Chondrocyte (in vitro differentiated cells): ENCODE measurements at places on chromosomes 5 and 9. TPM values are rescaled to one million over a fixed set of nuclear protein-coding genes. Genes with fewer than 3 reads are reported as not detected.

The MAP1B gene
- 316 to 411 TPM (median 409 TPM) in 3 replicates for total RNA-seq

The NFIB gene
- total RNA-seq: 28.2 to 66.3 TPM (median 63.1 TPM) in 3 replicates

The NCS1 gene
- 50.0 to 59.5 TPM (median 56.6 TPM) in 3 replicates for total RNA-seq

The IRX4 gene
- not detected in 3 replicates for total RNA-seq

The CETN3 gene
- total RNA-seq: 13.6 to 20.3 TPM (median 13.9 TPM) in 3 replicates

The FBN2 gene
- total RNA-seq: 303 to 524 TPM (median 311 TPM) in 3 replicates

The TYRP1 gene
- 0.10 to 0.28 TPM in 2 of 3 replicates, not detected in the other for total RNA-seq

The GADD45G gene
- total RNA-seq: 1.5 to 4.6 TPM (median 3.2 TPM) in 3 replicates

The PCDHB9 gene
- total RNA-seq: 3.1 to 4.8 TPM (median 3.7 TPM) in 3 replicates

- no peaks in the 10 kb centered on the region for H3K27me3 ChIP-seq
- DNase-seq: no peak
- no peaks in the 10 kb centered on the region for H3K36me3 ChIP-seq
- H3K4me3 ChIP-seq: no peak overlapping the region
- H3K4me1 ChIP-seq: peaks cover 28% of the 10 kb centered on the region
Measured at GRCh38 chr5:72633041-72633445, 125.8 kb upstream of the ZNF366 start.

DNA sequence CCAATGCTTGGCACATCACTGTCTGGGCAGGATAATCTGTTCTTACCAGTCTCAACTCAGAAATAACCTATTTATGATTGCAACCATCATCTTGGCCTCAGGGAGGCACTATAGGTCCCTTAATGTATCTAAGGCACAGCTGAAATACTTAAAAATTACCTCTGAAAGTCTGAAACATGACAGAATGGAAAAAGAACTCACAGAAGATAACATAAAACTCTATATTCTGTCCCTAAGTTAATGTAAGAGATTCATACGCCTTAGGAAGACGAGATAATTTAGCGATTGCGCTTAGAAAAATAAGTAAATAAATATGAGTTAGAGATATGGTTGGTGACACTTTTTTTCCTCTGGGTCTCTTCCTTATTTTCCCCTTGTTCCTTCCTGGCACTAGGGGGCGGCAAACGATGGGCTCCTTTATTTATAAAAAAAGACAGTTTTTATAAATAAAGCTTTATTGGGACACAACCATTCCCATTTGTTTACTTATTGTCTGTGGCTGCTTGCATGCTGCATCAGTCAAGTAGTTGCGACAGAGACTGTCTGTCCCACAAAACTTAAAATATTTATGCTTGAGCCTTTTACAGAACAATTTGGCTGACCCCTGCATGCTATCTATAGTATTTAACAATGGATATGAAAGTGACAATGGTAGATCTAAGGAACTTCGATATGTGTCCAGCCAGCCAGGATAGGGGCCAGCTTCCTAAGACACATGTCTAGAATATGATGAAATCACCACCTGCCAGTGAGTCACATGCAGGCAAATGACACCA lies 79.6 kb downstream of the PDE4D start:
- H3K27me3 ChIP-seq: peaks cover 3% of the 10 kb centered on the region
- no peaks in the 10 kb centered on the region for H3K36me3 ChIP-seq
- H3K27ac ChIP-seq: no peak overlapping the region
- no peak for DNase-seq

DNA sequence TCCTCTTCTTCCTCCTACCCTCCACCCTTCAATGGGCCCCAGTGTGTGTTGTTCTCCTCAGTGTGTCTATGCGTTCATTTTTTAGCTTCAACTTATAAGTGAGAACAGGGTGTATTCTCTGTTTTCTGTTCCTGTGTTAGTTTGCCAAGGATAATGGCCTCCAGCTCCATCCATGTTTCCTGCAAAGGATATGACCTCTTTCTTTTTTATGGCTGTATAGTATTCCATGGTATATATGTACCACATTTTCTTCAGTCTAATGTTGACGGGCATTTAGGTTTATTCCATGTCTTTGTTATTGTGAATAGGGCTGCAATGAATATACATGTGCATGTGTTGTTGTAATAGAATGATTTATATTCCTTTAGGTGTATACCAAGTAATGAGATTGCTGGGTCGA lies 634.9 kb upstream of the SEMA6A start:
- H3K36me3 ChIP-seq: no peaks in the 10 kb centered on the region
- no peaks in the 10 kb centered on the region for H3K27me3 ChIP-seq
- H3K27ac ChIP-seq: no peak overlapping the region
- H3K4me3 ChIP-seq: no peak overlapping the region
- H3K4me1 ChIP-seq: peaks cover 11% of the 10 kb centered on the region
- DNase-seq: no peak

- H3K27ac ChIP-seq: no peak overlapping the region
- H3K4me3 ChIP-seq: no peak overlapping the region
- no peak for DNase-seq
- H3K36me3 ChIP-seq: peaks cover 1% of the 10 kb centered on the region
- no peaks in the 10 kb centered on the region for H3K4me1 ChIP-seq
Measured at GRCh38 chr9:138075961-138076649, 198.5 kb downstream of the CACNA1B start.

DNA sequence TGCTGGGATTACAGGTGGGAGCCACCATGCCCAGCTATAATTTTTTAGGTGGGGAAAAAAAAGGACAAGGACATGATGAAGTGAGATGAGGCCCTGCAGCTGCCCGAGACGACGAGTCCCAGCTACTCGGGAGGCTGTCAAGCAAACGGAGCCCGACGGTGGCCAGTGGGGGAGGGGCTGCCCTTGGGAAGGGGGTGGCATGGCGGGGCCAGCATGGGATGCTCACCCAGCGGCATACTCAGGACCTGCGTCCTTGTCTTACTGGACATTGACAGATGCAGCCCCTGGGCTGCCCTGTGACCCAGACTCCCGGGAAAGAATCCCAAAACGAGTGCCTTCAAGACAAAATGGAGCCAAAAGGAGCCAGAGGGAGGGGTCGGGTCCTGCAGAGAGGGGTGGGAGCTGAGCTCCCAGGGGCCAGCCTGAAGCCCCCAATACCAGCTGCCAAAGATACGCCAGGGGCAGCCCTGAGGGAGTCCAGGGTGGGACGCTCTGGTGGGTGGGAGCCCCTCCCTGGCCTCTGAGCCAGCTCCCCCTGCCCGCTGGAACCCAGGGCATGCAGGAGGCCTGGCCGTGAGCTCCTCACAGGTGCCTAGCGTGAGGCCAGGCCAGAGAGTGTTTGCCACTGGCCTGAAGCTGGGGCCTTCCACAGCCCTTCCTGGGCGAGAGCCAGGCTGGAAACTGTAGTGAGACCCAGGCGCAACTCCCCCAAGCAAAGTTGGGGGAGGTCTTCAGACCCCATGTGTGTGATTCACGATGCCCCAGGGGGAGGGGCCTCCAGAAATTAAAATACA lies 15.7 kb downstream of the CCDC187 start:
- no peak overlapping the region for H3K27ac ChIP-seq
- DNase-seq: no peak
- H3K4me1 ChIP-seq: peaks cover 4% of the 10 kb centered on the region
- H3K36me3 ChIP-seq: no peaks in the 10 kb centered on the region
- peaks cover 26% of the 10 kb centered on the region for H3K27me3 ChIP-seq

DNA sequence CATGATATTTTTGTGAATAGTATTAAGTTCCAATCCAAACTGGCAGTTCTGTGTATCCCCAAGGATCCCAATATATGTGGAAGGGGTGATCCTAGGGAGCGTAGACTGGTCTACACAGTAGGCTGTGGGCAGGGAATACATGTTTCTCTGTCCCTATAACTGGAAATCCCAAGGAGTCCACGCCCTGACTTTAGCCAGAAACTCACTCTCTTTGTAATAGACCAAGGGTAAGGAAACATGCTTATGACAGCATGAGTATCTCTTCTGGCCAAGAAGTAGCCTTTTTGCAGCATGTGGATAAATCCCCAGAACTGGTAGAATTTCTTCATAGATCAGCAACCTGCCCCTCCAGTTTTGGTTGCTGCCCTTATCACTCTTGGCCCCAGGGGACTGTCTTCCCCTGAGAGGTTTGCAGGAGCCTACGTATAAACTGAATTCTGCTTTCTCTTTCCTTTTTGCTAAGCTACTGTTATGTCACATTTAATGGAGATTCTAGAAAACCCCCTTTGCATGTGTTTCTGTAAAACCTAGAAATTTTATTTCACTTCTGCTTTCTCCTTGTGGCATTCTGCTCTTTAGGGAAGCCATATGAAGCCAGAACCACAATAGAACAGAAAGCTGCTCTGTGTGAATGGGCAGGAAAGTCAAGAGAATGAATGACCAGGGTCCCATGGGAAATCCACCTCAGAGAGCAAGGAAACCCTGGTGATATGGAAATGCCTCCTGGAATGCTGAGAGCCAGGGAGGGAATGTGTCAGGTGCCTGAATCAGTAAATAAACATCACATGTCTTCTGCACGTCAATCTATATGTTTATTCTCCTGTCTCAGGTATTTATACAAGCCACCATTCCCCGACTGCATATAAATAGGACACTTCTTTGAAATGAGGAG lies 3.5 kb downstream of the IFNA2 start:
- H3K4me3 ChIP-seq: no peak overlapping the region
- H3K27me3 ChIP-seq: peaks cover 47% of the 10 kb centered on the region
- H3K36me3 ChIP-seq: no peaks in the 10 kb centered on the region
- no peak for DNase-seq
- H3K4me1 ChIP-seq: peaks cover 6% of the 10 kb centered on the region

DNA sequence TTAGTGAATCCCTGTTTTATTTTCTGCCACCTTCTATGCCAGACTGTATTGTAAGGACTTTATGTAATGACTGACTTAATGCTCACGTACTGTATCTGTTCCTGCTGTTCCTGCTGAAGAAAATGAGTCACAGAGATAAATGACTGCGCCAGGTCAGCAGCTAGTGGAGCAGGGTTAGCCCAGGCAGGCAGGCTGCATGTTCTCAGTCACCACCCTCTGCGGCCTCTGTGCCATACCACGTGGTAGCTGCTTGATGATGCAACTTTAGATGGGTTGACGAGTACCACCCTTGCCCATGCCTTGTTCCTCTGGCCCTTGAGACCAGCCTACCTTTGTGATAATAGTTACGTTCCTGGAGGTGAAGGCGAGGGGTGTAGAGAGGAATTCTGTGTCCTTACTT lies 161.9 kb downstream of the TRIO start:
- H3K27me3 ChIP-seq: no peaks in the 10 kb centered on the region
- peak overlapping the region; percentile 60 for H3K27ac ChIP-seq
- DNase-seq: no peak
- peaks cover 38% of the 10 kb centered on the region for H3K4me1 ChIP-seq

DNA sequence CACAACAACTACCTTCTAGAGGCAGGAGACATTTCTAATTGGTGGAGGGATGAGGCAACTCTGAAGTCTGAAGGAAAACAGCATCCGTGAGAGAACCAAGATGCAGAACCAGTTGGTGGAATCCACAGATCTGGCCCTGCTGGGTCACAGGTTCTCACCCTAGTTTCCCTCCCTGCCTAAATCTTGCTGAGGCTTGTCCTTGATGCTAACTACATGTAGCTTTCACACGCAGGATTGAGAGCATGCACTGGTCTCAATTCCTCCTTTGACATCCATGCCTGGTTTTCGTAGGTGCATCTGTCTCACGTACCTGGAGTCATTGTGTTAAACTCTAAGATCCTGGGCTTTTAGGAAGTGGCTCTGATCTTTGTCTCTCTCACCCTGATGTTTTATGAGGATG lies 9.7 kb upstream of the F2RL1 start:
- no peak overlapping the region for H3K27ac ChIP-seq
- no peaks in the 10 kb centered on the region for H3K27me3 ChIP-seq
- H3K4me1 ChIP-seq: peaks cover 27% of the 10 kb centered on the region
- no peak for DNase-seq
- H3K36me3 ChIP-seq: no peaks in the 10 kb centered on the region
- H3K4me3 ChIP-seq: no peak overlapping the region

- H3K4me1 ChIP-seq: no peaks in the 10 kb centered on the region
- DNase-seq: no peak
- peaks cover 1% of the 10 kb centered on the region for H3K36me3 ChIP-seq
- peaks cover 26% of the 10 kb centered on the region for H3K27me3 ChIP-seq
Measured at GRCh38 chr5:180155365-180155926, 53.6 kb downstream of the RASGEF1C start.

- no peaks in the 10 kb centered on the region for H3K27me3 ChIP-seq
- no peak for DNase-seq
Measured at GRCh38 chr9:72579880-72580550, 58.6 kb downstream of the TMC1 start.

- H3K27me3 ChIP-seq: no peaks in the 10 kb centered on the region
- H3K4me1 ChIP-seq: no peaks in the 10 kb centered on the region
- H3K4me3 ChIP-seq: no peak overlapping the region
Measured at GRCh38 chr9:18058564-18059442, 415.1 kb upstream of the ADAMTSL1 start.

- peak; percentile 35 for DNase-seq
- H3K27me3 ChIP-seq: no peaks in the 10 kb centered on the region
- H3K27ac ChIP-seq: peak overlapping the region; percentile 98
- H3K36me3 ChIP-seq: peaks cover 7% of the 10 kb centered on the region
- peaks cover 50% of the 10 kb centered on the region for H3K4me1 ChIP-seq
Measured at GRCh38 chr5:132457371-132458225, 33.0 kb downstream of the IRF1 start.

GRCh38 chr9:95360866-95361265 lies 43.4 kb upstream of the FANCC start:
- no peak overlapping the region for H3K4me3 ChIP-seq
- H3K4me1 ChIP-seq: peaks cover 8% of the 10 kb centered on the region
- no peak for DNase-seq
- H3K27me3 ChIP-seq: peaks cover 4% of the 10 kb centered on the region
